Progenitor cell of endocrine pancreas (in vitro differentiated cells): ENCODE measurements at places on chromosomes 4 and X. TPM values are rescaled to one million over a fixed set of nuclear protein-coding genes. Genes with fewer than 3 reads are reported as not detected.

USP17L15 gene
- total RNA-seq, result not detected in 2 replicates

GRCh38 chr4:186037692-186038658 lies 31.0 kb upstream of the TLR3 start:
- peaks cover 28% of the 10 kb centered on the region for H3K27me3 ChIP-seq
- peaks cover 12% of the 10 kb centered on the region for H3K36me3 ChIP-seq
- DNase-seq, result peak; percentile 31
- no peak overlapping the region for H3K4me3 ChIP-seq
- H3K27ac ChIP-seq, result no peak overlapping the region

GRCh38 chrX:24002167-24002566 lies 24.8 kb downstream of the KLHL15 start:
- peaks cover 19% of the 10 kb centered on the region for H3K36me3 ChIP-seq
- DNase-seq, result no peak
- peaks cover 5% of the 10 kb centered on the region for H3K4me1 ChIP-seq
- no peak overlapping the region for H3K27ac ChIP-seq

IL13RA1 gene
- 29.9 and 30.8 TPM in 2 replicates for total RNA-seq

GRCh38 chr4:20017070-20017776 lies 234.5 kb upstream of the SLIT2 start:
- H3K36me3 ChIP-seq, result no peaks in the 10 kb centered on the region
- no peak for DNase-seq
- H3K27me3 ChIP-seq, result no peaks in the 10 kb centered on the region

COL25A1 gene
- 3.8 and 3.9 TPM in 2 replicates for total RNA-seq

DNA sequence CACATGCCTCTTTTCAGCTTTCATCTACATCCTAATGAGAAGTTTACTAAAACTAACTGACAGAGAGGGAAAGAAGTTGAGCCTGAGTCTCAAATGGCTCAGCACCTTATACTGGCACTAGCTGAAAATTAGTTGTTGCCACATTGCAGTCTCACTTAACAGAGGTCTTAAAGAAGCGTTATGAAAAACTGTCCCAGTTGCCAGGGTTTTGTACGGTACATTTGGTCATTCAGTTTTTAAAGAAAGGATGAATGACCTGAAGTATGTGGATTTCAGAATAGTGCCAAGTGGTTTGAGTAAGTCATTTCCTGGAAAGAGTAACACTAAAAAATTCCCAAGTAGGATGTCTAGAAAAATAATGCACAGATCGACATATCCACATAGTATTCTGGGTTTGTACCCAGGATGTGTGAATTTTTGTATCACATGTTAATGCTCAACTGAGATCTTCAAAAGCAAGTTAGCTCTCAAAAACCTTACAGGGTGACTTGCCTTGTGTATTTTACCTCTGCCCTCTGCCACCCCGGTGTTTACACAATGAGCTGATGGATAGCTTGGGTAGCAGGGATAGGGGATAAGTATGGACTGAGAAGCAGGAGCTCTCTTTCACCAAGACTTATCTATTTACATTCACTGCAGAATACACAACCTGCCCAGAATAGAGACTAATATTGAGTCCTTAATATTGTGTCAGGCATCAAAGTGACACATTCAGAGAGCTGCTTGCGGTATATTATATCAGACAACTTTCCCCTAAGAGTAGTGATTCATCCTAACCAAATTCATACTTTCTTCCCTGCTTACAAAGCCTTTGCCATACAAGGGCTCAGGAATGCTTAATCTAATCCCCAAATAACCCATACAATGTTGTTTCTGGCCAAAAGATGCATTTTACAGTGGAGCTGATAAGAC lies 1075.7 kb upstream of the PABPC4L start:
- no peak overlapping the region for H3K4me3 ChIP-seq
- peak overlapping the region; percentile 14 for H3K27ac ChIP-seq
- H3K27me3 ChIP-seq, result no peaks in the 10 kb centered on the region
- H3K4me1 ChIP-seq, result peaks cover 20% of the 10 kb centered on the region
- DNase-seq, result no peak

SOWAHD gene
- 0.69 and 0.91 TPM in 2 replicates for total RNA-seq

DNA sequence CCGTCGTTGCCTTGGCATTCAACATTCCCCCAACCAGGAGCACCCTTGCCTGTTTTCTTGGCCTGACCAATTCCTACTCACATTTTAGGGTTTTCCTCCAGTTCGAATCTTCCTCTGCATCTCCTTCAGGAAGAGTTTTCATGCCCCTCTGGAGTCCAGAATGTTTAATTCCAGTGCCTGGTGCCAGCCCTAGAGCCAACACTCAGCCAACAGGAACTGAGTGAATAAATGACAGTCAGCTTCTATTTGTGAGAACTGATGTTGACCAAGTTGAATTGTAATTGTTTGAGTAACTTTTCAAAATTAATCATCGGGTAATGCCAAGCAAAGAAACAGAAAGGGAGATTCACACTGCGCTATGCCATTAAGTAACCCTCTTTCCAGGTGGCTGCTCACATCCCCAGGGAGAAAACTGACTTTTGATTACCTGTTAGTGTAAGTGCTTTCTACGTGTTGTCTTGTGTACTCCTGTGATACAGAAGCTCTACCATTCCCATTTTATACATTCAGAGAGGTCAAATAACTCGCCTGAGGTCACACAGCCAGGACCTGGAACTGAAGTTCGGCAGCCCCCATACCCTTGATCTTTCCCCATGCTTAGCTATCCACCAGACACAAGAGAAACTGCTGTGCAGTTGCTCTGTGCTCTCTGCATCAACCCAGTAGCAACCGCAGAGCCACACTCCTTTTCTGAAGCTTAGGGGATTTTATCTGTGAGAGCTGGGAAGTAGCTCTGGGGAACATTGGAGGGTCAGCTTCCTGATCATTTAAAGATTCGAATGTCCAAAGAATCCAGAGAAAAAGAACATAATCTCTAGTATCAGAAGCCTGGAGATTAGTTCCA lies 19.0 kb upstream of the SLC2A9 start:
- H3K27ac ChIP-seq, result no peak overlapping the region
- no peak overlapping the region for H3K4me3 ChIP-seq
- H3K36me3 ChIP-seq, result peaks cover 2% of the 10 kb centered on the region
- no peak for DNase-seq

GRCh38 chr4:186624951-186625350 lies 69.6 kb upstream of the MTNR1A start:
- H3K36me3 ChIP-seq, result peaks cover 59% of the 10 kb centered on the region
- H3K27me3 ChIP-seq, result no peaks in the 10 kb centered on the region
- H3K4me3 ChIP-seq, result no peak overlapping the region
- DNase-seq, result no peak
- H3K27ac ChIP-seq, result no peak overlapping the region
- H3K4me1 ChIP-seq, result no peaks in the 10 kb centered on the region
